ENCODE measurements at places on chromosomes 4 and X. TPM values are rescaled to one million over a fixed set of nuclear protein-coding genes. Genes with fewer than 3 reads are reported as not detected.

The ETDA gene
- not detected for total RNA-seq

The ZAR1 gene
- not detected for total RNA-seq

The AFP gene
- total RNA-seq = 4.6 TPM

DNA sequence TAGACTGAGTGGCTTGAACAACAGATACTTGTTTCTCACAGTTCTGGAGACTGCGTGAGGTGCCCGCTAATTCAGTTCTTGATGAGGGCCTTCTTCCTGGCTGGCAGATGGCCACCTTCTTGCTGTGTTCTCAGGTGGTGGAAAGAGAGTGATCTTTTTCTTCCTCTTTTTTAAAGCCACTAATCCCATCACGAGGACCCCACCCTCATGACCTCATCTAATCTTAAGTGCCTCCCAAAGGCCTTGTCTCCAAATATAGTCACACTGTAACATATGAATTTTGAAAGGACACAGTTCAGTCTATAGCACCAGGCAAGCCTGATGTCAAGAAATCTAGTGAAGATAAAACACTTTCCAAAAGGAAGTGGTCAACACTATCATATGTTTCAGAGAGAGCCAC lies 12.4 kb downstream of the VAMP7 start:
- DNase-seq = no peak
